ENCODE measurements at places on chromosomes 2 and 18. TPM values are rescaled to one million over a fixed set of nuclear protein-coding genes. Genes with fewer than 3 reads are reported as not detected.

CHRND gene
- total RNA-seq = not detected

MXD1 gene
- total RNA-seq = 4.7 TPM

RAPGEF4 gene
- total RNA-seq = 0.24 TPM

SRD5A2 gene
- total RNA-seq = not detected

SLC16A14 gene
- total RNA-seq = 2.1 TPM

CROCC2 gene
- not detected for total RNA-seq

PPP1R1C gene
- total RNA-seq = 1.9 TPM

NR4A2 gene
- not detected for total RNA-seq

RNU2-63P gene
- not detected for total RNA-seq

GPR45 gene
- total RNA-seq = not detected

TMEM200C gene
- 1.3 TPM for total RNA-seq

PFN4 gene
- 4.7 TPM for total RNA-seq

LDLRAD4 gene
- total RNA-seq = 0.15 TPM

All from Daoy (cell line).